Stimulated activated CD8-positive, alpha-beta memory T cell treated with anti-CD3 and anti-CD28 coated beads, Interleukin-4, amount 100 ng/mL, for 4 hours (primary cell): ENCODE measurements at places on chromosomes 12 and 14.

- DNase-seq = no peak
These were observed 36.6 kb upstream of the NFKBIA start for GRCh38 chr14:35441160-35441559.

DNA sequence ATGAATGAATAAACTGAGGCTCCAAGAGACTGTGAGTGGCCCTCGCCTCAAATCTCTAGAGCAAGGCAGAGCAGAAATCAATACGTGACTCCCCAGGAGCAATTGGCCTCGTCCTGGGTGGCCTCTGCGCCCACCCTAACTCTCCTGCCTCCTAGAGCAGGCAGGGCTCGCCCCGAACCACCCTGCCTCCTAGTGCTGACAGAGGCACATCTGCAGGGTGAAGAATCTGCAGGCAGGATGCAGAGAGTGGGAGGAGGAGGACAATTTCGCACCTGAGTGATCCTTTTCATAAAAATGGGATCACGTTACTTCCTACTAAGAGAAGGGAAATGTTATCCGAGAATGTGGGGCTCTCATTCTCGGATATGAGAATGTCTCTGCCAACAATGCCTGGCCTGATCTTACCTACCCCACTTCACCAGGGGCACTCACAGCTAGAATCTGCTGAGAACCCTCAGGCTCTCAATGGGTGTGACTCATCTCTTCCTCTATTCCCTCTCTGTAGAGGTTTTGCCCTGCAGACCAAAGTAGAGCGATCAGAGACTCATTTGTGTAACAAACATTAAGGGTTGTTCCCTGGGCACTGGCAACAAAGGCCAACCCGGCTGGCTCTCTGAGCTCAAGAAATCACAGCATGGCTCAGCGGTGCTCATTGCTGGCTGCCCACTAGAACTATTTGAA lies 61.7 kb upstream of the BCL2L14 start:
- no peak for DNase-seq

GRCh38 chr12:119673634-119674033 lies 5.7 kb downstream of the PRKAB1 start:
- DNase-seq = no peak

- no peak for DNase-seq
These were observed 353.4 kb downstream of the KCNH5 start for GRCh38 chr14:62691647-62692489.

DNA sequence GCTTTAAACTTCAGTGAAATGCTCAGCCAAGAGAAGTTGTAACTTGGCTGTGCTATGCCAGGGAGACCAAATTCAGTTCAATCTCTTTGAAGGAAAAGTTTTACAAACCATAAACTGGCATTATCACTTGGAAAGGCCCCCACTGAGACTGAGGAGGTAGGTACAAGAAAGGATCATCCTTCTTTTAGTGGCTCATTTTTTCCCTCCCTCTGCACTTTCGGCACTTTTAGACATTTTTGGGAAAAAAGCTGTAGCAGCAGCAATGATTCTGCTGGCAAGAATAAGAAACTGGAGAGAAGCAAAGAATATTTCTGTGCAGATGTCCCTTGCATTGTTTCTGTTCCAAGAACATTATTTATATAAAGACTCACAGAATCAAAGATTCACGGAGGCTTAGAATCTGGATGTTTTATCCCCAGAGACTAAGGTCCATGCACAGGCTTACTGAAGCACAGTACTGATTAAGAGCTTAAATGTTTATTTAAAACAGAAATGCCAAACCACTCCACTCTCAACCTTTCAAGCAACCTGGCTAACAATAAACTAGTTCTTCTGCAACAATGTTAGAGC lies 12.3 kb downstream of the ZC2HC1C start:
- DNase-seq = no peak

GRCh38 chr12:128793701-128794100 lies 30.1 kb downstream of the SLC15A4 start:
- DNase-seq = no peak

- no peak for DNase-seq
These were observed 718.0 kb downstream of the C12orf50 start for GRCh38 chr12:87311206-87311605.

DNA sequence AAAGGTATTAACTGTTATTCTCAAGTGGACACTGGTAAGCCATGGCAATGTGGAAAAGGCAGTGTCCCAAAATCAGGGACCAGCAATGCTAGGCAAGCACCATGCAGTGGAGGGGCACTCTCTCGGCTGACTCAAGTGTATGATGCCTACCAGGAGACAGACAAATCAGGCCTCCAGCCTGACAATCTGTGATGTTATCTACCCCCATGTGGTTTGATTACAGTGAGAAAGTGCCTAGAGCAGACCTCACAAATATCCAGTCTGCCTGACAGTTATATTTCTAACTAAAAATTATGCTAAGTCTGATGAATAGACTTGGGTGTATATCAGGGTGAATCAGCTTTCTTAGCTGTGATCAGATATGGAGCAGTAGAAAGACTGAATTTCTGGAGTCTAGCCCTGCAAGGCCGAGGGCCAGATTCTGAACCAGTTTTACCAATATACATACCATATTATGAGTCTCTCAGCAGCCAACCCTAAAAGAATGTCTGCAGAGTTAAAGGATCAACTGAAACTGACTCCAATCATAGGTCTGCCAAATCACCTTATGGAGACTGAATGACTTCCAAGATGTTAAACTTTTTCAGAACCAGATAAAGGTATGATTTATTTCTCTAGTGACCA lies 3.2 kb downstream of the PLBD1 start:
- DNase-seq = no peak

DNA sequence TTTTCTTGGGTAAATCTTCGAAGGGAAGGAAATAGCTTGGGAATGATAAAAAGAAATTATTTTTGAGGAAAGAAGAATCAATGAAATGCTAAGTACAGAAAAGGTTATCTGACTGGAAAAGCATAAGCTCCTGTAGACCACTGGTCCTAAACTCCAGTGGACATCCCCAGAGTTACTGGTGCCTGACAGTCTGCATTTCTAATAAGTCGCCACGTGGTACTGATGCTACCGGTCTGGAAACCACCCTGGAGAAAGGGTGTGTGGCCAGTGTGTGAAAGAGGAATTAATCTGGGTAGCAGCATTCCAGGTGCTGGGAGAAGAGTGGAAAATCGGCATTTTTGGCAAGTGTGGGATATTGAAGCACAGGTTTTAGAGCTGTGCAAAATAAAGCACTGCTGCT lies 73.3 kb downstream of the FBXW8 start:
- DNase-seq = no peak

GRCh38 chr14:22271838-22272799 lies 316.9 kb downstream of the DAD1 start:
- DNase-seq = no peak

DNA sequence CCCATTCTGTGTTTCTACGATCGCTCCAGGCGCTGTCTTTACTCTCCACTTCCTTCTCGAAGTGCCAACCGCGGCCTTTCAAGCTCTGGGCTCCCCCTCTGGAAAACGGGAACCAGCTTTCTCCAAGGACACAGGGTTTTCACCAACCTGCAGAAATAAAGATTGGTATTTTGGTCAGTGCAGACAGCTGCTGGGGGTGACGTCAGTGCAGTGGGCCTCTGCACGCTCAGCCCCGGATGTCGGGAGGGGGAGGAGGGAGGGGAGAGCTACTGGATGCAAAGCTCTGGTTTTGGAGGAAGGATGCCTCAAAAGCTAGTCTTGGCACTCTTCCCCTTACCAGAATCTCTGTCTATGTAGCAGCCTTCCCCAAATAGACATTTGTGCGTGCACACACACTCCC lies 19.9 kb downstream of the HRK start:
- no peak for DNase-seq

GRCh38 chr12:123089140-123089539 lies 61.8 kb downstream of the PITPNM2 start:
- no peak for DNase-seq

DNA sequence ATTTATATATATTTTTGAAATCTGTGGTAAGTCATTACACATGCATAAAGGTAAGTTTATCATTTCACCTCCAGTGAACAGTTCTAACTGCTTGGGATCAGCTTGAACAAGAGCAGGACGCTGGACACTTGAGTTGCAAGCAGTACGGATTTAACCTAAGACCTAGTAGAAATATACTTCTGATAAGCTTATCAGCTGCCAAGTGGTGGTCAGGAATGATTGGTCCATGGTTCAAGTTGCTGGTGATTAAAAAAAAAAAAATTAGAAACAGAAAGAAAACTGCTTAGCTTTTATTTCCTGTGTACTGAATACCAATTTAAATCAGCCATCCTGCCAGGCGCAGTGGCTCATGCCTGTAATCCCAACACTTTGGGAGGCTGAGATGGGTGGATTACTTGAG lies 88.6 kb downstream of the AEBP2 start:
- DNase-seq = no peak

DNA sequence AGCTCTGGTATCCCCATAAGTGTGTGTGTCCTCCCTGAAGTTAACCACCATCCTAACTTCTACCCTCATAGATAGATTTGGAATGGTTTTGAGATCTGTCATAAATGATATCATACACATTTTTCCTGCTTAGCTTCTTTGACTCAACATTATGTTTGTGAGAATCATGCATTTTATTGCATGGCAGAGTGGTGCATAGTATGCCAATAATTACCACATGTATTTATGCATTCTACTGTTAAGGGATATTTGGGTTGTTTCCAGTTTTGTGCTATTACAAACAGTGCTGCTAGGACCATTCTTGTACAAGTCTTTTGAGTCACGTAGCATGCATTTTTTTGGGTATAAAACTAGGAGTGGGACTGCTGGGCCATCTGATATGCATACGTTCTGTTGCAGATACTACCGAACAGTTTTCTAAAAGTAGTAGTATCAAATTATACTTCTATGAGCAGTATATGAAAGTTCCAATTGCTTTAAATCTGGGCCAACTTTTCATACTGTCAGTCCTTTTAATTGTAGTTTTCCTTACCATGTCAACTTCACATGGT lies 13.4 kb downstream of the GRIP1 start:
- DNase-seq = no peak

GRCh38 chr12:113766131-113766878 lies 199.8 kb downstream of the RBM19 start:
- no peak for DNase-seq

GRCh38 chr14:75427126-75427481 lies 718 bp upstream of the JDP2 start:
- DNase-seq = no peak

DNA sequence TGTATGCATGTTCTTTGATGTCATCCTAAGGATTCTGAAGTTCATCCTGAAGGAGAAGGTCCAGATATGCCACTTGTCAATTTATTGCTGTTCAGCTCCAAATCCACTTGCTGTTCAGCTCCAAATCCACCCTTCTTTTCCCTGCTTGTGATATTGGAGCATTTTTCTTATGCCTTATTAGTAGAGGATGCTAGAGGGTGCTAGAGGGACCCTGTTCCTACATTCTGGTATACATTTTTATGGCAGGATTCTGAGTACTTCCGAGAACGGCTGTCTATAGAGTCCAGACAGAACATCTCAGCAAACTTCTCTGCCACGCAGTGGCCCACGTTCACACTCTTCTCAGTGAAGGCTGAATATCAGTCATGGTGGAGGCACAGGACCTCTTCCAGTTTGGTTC lies 406.7 kb downstream of the NOVA1 start:
- no peak for DNase-seq

DNA sequence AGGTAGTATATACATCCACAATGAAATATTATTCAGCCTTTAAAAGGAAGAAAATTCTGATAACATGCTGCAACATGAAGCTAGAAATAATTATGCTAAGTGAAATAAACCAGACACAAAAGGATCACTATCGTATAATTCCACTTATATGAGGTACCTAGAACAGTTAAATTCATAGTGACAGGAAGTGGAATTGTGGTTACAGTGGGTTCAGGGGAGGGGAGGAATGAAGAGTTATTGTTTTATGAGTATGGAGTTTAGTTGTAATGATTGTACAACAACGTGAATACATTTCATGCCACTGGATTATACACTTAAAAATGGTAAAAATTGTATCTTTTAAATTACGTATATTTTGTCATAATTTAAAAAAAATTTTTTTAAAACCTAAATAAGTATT lies 21.0 kb downstream of the EEA1 start:
- no peak for DNase-seq

DNA sequence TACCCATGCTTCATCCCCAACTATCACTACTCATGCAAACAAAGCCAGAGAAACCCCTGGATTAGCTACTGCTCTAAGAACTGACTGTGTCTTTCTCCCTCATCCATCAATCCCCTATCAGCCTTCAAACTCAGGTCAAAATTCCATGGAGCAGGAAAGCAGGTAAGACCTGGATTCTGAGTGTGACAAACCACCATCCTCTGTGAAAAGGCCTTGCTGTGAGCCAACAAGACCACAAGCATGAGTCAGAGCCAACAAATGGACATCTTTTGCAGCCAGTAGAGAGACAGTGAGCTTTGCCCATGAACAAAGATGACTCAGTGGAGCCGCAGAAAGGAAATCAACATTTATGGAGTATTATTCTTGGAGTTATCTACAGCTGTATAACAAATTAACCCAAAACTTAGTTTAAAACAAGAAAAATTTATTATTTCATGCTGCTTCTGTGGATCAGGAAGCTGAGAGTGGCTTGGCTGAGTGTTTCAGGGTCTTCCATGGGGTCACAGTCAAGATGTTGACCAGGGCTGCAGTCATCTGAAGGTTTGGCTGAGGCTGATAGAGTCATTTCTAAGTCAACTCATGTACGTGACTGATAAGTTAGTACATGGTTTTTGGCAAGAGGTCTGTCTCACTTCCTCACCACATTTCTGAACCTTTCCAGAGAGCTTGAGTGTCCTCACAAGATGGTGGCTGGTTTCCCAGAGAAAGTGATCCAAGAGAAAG lies 61.1 kb downstream of the PITPNM2 start:
- DNase-seq = no peak

- DNase-seq = no peak
These were observed 1.2 kb downstream of the CDK2AP1 start for GRCh38 chr12:123270214-123271000.

DNA sequence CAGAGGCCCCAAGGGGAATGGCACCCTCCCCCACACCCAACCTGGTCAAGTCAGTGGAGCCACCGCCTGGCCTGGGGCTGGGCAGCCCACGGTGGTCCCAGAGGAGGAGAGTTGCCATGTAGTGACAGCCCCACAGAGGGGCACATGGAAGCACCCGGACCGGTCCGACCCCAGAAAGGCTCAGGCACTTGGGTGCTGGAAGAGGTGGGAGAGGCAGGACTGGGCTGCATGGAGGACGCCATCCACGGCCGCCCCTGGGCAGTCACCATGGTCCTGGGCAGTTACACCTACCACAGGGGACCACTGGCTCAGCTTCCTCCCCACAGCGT lies 37.9 kb upstream of the TMEM179 start:
- no peak for DNase-seq

DNA sequence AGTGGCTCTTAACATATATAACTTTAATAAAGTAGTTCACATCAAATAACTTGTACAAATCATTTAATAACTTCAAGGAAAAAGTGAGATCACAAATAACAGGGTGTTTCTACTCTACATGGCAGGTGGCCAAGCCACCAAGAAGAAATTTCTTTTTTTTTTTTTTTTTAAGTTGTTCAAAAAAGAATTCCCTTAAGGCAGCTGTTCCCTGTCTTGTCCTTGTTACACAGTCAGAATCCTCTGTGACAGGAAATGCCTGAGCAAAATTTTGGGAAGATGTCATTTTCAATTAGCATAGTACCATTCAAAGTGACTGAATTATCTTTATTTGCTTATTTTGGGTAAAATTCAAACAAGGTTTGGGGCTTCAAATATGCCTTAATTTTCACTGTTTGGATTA lies 79.4 kb downstream of the LIN7A start:
- no peak for DNase-seq
